ENCODE measurements at places on chromosomes 4 and X.

- no peak for DNase-seq
Measured at GRCh38 chrX:49991758-49992157, 69.4 kb downstream of the CLCN5 start.

DNA sequence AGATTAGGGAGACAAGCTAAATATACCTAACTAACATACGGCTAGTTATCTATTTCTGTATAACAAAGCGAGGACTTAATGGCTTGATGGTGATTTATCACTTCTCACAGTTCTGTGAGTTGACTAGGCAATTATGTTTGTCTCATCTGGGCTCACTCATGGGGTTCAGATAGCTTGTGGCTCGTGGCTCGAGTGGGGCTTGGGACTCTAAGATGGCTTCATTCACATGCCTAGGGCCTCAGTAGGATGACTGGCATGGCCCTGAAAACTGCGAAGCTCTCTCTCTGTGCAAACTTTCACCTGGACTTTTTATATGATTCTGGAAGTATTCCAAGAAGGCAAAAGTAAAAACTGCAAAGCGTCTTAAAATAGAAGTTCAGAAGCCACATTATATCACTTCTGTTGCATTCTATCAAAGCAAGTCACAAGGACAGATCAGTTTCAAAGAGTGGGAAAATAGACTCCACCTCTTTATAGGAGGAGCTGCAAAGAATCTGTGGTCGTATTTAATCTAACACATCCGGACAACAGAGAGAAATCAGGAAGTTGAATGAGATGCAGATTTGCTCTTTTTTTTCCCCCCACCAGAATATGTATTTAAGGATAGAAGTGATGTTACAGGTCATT is 491.2 kb downstream of the INPP4B start:
- no peak for DNase-seq

DNA sequence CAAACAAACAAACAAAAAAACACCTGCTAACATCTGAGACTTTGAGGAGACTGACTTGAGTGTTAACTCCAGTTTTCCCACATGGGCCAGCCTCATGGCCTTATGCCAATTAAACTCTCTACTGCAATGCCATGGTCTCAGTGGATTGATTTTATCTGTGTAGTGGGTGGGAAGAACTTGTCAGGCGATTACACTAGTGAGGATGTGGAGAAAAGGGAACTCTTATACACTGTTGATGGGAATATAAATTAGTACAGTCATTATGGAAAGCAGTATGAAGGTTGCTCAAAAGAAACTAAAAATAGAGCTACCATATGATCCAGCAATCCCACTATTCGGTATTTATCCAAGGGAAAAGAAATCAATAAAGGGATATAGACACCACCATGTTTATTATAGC is 12.8 kb upstream of the XIAP start:
- no peak for DNase-seq

DNA sequence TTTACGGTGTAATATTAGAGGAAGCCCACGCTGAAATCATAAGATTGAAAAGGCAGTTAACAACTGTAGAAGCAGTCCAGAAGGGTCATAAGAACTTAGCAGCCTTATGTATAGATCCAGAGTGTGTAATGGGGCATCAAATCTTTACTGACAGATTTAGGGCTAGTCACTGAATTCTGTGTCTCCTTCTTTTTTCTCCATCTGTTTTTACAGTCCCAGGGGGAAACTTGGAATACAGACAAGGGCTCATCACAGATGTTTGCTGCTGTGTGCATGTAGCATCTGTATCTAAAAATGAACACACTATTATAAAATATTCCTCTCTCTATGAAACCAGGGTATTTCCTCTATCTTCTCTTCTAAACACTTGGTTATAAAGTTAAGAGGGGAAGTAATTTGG is 43.9 kb downstream of the CYSLTR1 start:
- DNase-seq = no peak

GRCh38 chr4:98822144-98822543 is 106.8 kb downstream of the EIF4E start:
- no peak for DNase-seq

DNA sequence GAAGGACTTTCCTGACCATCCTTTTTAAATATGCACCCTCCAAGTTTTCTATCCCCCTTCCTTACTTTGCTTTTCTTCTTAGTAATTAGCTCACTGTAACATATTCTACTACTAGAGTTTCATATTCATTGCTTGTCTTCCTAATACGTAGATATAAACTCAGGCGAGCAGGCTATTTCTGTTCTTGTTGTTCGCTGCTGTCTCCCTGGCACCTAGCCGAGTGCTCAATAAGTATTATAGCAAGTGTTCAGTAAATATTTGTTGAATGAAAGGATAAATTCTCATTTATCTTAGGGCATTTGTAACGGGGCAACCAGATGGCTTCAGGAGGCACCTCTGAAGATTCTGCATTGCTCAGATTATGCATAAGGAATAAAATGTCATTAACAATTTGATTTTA is 6.8 kb upstream of the RHOH start:
- DNase-seq = no peak

GRCh38 chr4:138410266-138410665 is 168.1 kb upstream of the SLC7A11 start:
- no peak for DNase-seq

DNA sequence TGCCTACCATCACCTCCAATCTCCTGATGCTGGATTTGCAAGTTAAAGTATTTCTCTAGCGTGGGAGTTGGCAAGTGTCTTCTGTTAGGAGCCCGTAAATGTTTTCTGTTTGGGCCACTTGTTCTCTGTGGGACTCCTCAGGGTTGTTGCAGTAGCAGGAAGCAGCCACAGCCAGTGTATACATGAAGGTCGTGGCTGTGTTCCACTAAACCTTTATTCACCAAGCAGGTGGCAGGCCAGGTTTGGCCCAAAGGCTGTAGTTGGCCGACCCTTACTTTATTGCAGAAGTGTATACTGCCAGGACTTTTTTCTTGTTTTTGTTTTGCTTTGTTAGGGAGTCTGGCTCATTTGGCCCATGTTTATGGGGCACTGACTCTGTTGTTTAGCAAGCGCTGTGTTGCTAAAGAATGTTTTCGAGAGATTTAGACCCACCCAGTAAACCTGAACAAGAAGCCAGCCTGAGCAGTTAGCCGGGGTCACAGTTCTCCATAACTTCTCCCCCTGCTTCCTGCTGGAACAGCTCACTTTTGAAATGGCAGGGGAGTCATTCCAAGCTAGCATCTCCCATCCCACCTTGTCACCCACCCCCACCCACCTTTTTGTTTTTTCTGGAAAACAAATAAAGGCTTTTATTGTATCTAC is 58.8 kb downstream of the SHROOM2 start:
- no peak for DNase-seq

DNA sequence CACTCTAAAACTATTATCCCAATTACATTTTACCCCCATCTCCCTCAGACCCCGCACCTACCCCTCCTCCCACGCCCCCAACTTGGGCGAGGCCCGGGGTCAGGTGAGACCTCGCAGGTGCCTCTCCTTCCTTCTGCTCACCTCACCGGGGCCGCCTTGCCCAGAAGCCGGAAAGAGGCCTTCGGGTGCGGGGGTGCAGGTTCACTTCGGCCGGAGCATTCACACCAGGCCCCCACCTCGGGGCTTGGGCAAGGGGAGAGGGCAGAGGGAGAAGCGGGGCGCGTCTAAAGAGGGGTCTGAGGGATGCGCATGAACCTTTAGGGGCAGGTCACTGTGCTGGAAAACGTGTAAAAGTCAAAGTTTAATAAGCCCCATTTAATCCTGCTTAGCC is 427 bp downstream of the ZNF182 start:
- DNase-seq = no peak

GRCh38 chrX:40174001-40174853 is 76.5 kb upstream of the BCOR start:
- peak; percentile 26 for DNase-seq

GRCh38 chr4:130257271-130257670 is 1161.3 kb downstream of the C4orf33 start:
- DNase-seq = no peak

GRCh38 chr4:156312261-156312847 is 358.7 kb upstream of the CTSO start:
- DNase-seq = no peak

DNA sequence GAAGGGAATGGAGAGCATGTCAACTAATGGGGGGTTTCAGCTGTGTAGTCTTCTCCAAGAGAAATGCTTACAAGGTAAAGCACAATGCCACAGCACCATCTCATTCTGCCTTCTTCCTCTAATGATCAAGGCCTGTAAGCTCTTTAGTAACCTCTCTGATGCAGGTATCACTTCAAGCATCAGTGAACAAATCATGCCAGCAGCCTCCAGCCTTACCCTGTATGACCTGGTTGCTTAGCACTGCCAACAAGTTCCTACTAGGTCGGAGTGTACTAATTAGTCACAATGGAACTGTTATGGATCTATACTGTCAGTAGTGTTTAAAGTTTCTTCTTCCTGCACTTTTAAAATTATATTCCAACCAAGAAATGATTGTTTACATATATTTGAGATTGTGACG is 197.7 kb downstream of the GRID2 start:
- DNase-seq = no peak

- no peak for DNase-seq
Measured at GRCh38 chr4:120526033-120526432, 396.5 kb downstream of the PRDM5 start.

DNA sequence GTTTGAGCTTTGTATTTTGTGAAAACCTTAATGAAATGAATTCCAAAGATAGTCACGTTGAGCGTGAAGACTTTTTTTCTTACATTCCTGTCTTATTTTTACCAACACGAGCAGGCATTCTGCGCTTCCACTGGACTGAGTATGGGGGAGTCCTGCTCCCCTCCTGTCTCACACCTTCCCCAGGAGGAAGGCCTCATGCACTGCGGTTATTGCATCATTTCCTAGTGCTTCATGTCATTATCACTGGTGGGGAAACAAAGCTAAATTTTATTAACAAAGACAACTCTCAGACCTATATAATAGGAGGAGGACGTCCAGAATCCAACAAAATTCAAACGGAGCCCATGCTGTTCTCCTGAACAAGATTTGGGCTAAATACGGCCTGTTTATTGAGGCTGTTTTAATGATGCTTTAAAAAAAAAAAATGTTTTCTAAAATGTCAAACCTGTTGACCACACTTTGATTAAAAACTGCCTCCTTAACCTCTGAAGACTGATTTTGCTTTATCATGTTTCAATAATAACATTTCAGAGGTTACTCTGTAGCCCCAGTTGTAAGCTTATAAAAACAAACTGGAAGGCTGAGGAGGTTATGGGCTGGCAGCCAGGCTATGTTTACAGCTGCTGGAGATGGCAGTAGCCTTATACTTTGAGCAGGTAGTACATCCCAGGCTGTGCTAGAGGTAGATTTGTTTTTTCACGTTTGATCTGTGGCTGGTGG is 118.0 kb downstream of the SOWAHB start:
- no peak for DNase-seq

Data from effector CD4-positive, alpha-beta T cell (primary cell).